ENCODE measurements at places on chromosomes 12 and 14. TPM values are rescaled to one million over a fixed set of nuclear protein-coding genes. Genes with fewer than 3 reads are reported as not detected.

CRIP2 gene
- total RNA-seq, result 147 TPM

NID2 gene
- total RNA-seq, result 114 TPM

STAC3 gene
- total RNA-seq, result 83.0 TPM

CAPS2 gene
- total RNA-seq, result 11.9 TPM

MYH6 gene
- total RNA-seq, result 0.64 TPM

OR6C2 gene
- not detected for total RNA-seq
